H54 (cell line): ENCODE measurements at places on chromosomes 2 and 18.

GRCh38 chr18:25062720-25063119, 289.2 kb downstream of the ZNF521 start:
- no peak for DNase-seq

- DNase-seq = peak; percentile 77
Measured at GRCh38 chr2:237629739-237630138, 2.4 kb downstream of the LRRFIP1 start.

DNA sequence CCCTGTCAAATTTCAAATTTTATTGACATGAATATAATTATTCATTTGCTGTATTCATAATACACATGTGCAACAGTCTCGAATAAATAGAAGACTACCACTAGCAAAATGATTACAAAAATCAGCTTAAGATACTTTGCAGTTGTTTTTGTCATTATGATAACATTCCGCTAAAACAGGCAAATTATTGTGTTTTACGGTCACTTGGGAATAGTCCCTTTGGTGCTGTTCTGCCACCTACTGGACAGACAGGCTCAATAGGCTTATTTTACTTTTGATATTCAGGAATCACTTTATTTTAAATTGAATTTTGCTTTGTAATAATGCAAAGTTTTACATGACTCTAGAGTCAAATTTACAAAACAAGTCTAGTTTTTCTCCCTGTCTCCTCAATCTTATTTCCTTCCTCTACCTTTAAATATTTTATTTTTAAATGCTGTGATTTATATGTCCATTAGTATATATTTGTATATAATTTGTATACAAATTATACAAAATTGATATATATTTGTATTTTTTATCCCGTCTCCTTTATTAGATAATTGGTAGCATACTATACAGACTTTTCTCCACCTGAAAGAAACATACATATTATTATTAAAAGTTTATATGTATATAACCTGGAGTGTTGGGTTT, 456.3 kb downstream of the DLGAP1 start:
- DNase-seq = no peak

- DNase-seq = no peak
Measured at GRCh38 chr2:11677136-11678055, 7.4 kb upstream of the NTSR2 start.

DNA sequence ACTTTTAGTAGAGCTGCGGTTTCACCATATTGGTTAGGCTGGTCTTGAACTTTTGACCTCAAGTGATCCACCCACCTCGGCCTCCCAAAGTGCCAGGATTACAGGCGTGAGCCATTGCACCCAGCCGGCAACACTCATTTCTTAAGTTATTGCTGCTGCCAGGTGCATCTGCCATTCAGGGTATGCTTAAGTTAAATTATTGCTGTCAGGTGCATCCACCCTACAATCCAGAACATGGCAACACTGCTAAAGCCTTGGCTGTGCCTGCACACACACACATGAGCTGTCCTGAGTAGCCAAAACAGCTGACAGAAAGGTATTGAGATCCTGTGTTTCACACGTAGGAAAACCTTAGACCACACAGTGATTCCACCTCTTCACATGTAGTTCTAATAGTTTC, 148.2 kb downstream of the FAM161A start:
- DNase-seq = no peak

DNA sequence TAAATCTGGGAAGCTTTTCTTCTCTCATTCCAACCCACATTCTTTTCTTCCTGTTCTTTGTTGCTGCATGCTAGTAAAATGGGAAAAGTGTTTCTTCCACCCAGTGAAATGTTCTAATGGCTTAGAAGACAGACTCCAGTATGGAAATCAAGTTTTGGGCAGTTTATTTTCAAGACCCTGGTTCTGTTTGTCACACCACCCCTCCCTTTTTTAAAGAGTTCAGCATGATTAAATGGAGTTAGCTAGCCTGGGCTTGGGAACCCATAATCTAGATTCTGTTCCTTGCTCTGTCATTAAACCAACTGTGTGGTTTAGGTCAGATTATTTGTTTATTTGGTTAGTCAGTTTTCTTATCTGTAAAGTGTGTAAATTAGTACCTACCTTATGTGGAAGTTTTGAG, 151.8 kb upstream of the NT5C1B start:
- DNase-seq = no peak

GRCh38 chr2:109232909-109233308, 103.9 kb downstream of the SH3RF3 start:
- DNase-seq = no peak

GRCh38 chr2:29398384-29399237, 283.4 kb downstream of the CLIP4 start:
- DNase-seq = no peak

GRCh38 chr18:13281406-13281805, 62.8 kb downstream of the LDLRAD4 start:
- no peak for DNase-seq
